Stimulated activated CD4-positive, alpha-beta T cell treated with anti-CD3 and anti-CD28 coated beads, Interleukin-4, amount 100 ng/mL, for 4 hours (primary cell): ENCODE measurements at places on chromosomes 2 and 18.

DNA sequence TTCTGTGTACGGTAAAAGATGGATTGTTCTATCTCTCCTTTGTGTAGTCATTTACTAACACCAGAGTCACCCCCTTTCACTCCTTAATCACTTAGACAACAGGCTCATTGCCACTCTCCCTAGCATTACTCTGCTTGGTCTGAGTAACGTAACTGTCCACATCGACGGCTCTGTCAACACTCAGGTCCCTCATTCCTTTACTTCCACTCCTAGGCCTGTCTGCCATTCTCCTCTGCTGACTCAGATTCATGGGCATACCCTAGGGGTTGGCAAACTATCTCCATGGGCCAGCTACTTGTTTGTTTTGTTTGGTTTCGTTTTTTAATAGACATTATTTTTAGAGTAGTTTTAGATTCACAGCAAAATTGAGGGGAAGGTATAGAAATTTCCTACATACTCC lies 243.9 kb downstream of the NR4A2 start:
- no peak for DNase-seq

DNA sequence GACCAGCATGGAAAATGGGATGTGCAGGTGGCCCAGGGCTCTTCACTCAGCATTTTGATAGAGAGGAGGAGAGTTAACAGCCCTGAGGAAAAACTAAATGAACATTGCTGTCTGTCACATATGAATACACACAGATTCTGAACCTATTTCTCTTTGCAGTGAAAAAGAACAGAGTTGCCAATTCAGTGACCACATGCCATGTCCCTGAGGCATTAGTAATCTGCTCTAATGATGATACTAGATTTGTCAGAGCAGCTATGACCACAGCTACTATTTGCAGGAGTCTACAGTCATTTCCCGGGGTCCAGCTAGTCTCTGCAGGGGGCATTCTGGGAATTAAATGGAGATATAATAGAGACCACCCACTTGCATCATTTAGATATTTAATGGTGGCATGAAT lies 267.6 kb downstream of the TMX3 start:
- no peak for DNase-seq

GRCh38 chr2:165886487-165887146 lies 67.0 kb downstream of the TTC21B start:
- DNase-seq: no peak

- DNase-seq: no peak
Observed at GRCh38 chr18:51943281-51943680, 396.7 kb upstream of the DCC start.

DNA sequence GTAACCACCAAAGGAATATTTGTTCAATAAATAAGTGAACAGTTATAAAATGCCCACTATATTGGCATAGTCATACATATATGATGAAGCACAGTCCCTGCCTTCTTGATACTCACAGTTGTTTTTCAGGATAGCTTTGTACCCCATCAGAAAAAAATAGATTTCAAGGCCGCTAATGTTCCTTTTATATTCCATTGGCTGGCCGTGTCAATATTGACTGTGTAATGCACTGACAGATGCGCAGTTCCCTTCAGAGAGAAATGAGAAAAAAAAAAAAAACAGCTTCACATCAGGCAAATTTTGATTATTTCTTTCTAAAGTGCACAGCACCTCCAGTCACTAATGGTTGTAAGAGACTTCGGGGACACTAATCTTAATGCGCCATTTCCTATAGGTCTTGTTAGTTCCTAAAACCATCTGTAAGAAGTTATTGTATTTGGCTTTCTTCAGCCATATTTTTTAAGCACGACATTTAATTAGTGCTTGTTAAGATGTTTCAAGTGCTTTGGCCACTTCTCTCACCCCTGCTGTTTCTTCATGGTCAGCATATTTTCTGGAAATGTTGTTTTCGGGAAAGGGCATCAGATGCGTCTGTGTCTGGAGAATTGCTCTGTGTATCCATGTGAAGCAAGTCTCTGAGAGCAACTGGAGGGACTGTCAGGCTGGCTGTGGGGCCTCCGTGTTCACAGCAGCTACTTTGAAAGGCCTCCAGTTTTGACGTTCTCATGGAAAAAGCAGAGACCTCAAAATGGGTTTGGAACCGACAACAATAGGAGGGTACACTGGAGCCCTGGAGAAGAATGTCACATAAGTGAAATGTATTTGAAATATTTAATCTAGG lies 378.3 kb downstream of the MTX2 start:
- DNase-seq: no peak

DNA sequence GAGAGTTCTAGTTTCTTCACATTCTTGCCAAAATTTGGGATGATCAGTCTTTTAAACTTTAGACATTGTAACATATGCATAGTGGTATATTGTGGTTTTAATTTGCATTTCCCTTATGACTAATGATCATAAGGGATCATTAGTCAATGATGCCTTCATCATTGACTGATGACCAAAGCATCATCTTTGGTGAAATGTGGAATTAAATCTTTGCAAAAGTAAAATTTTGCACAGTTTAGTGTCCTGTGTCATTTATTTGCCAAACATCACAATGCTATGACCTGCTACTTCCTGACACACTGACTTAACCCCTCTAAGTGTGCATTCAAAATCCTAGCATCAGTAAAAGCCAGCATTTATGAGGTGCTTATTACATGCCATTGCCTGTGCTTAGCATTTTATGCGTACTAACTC lies 58.9 kb upstream of the SLC1A4 start:
- no peak for DNase-seq

GRCh38 chr2:12661489-12661888 lies 55.2 kb upstream of the TRIB2 start:
- no peak for DNase-seq

GRCh38 chr2:179877601-179878364 lies 16.4 kb upstream of the ZNF385B start:
- no peak for DNase-seq

- DNase-seq: no peak
Observed at GRCh38 chr2:74020702-74021406, 36.1 kb downstream of the TET3 start.

DNA sequence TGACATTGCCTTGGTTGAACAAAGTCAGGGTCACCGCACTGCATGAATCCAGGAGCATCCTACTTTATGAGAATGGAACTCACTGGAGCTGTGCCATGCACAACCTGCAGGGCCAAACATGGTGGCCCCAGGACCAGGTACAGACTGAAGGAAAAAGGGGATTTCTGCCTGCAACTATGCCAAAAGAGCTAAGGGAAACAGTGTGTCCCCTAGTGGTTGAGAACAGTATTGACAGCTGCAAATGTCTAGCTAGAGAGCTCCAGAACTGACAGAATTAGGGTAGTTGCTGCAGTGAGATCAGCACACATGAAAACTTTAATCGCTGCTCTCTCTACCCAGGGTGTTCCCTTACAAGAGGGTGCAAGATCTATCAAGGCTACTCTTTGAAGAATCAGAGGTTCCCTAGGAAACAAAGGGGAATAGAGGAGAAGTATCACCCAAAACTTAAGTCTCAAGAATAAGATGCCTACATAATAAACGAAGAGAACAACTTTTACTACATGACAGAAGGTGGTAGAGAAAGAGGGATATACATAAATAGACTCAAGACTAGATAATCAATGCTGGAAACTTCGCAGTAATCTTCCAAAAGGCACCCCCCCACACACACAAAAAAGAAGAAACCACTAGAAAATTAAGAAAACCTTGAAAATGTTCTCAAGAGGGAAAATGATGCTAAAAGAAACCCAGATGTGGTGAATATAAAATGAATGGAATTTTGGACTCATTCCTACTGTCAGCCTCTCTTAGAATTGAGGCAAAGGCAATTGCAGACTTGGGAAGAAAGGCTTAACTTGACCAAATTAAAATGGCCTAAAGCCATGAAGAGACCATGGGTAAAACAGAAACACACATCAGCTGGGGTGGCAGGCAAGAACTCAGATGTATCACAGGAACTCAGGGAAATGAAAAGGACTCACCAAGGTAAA lies 43.6 kb upstream of the IHH start:
- DNase-seq: no peak

GRCh38 chr2:237411092-237411601 lies 2.8 kb downstream of the COL6A3 start:
- DNase-seq: no peak

DNA sequence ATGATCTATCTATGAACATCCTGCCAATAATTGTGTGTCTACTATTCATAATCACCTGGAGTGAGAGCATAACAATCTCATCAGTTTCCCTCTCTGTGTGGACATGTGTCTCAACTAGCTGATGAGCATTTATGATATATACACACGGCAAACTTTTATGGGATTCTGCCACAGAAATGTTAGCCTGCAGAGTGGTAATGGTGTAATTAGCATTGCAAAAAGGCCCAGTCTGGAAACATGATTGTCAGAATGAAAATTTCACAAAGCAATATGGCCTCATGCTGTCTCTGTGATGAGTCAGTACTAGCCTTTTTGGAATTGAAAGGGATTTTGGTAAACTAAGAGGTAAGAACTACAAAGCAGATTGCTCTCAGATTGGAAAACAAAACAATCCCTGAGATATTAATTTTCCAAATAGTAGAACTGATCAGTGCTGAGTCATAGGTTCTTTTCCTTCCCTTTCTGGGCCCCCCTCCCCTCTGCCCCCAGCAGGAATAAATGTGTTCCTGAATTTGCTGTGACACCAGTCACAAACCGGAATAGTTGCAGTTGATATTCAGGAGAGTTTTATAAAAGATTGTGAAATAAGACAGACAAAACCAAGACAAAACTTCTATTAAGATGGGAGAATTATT lies 189.2 kb downstream of the OSR1 start:
- DNase-seq: no peak

GRCh38 chr2:106058469-106059137 lies 135.5 kb downstream of the UXS1 start:
- no peak for DNase-seq

DNA sequence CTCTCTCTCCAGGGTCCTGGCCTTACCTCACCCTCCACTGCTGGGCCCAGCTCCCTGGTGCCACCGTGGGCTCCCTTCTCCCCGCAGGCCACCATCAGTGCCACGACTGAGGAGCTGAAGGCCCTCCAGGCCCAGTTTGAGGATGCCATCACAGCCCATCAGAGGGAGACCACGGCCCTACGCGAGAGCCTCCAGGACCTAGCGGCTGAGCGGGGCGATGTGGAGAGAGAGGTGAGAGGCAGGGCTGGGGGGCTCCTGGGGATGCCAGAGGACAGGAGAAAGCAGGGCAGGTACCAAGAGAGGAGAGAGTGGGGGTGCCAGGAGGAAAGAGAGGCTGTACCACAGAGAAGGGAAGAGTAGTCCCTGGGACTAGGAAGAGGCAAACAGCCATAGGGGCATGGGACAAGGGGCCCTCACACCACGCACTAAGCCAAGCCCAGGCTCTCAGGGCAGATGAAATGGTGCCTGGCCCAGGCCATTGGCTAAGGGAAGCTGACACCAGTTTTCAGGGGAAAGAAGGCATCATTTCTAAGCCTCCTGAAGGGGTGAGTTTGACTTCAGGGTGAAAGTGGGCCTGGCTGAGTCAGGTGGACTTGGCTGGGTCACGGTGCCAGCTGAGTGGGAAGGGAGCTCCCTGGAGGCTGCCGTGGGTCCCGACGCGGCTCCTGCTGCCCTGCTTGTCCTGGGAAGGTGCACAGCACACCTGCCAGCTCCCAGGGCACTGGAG lies 39.0 kb upstream of the SNED1 start:
- no peak for DNase-seq

DNA sequence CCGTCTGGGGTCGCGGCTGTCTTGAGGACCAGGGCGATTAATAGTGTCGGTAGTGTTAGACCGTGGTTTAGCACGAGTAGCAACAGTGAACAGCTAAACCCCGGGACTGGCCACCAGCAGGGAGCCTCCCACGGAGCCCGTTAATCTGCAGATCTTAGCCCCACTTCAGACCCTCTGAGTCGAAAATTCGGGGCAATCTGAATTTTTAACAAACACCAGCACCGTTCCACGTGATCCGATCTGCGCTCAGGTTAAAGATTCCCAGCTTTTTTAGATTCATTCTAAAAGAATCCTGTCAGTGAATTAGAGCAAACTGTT lies 479 bp upstream of the ATP5F1A start:
- no peak for DNase-seq

GRCh38 chr2:58045580-58046334 lies 849 bp upstream of the VRK2 start:
- no peak for DNase-seq

- no peak for DNase-seq
Observed at GRCh38 chr18:75070235-75070624, 138.7 kb downstream of the PTGR3 start.

DNA sequence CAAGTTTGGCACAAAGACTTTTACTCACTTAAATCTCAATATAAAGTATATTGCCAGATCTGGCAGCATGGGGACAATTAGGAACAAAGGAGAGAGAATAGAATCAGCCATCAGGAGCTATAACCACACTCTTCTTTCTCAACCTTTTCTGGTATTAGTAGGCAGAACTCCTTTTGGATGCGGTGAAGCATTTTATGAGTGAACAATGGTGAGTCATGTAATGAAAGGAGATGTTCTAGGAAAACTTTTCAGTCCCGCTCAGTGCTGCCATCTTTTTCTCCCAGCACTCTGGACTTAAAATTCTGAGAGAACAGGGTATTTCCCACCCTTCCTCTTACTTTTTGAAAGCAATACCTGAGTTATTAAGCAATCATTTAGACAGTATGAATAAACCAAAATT lies 32.2 kb downstream of the PLEKHA3 start:
- no peak for DNase-seq

DNA sequence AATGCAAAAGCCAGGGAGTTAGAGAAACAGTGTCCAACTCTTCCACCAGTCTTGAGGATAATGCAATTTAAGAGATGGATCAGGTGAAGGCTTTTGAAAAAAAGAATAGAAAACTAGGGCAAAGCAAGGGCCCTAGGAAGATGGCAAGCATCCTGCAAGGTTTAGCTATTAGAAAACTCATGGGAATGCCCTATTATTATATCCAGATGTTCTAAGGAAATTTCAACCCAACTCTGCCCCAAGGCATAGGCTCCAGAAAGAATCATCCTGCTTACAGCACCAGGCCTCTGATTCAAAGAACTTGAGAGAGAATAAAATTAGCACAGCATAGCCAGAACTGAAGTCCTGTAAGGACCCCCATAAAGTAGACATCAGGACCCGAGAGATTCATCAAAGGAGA lies 68.1 kb downstream of the EN1 start:
- DNase-seq: no peak

- no peak for DNase-seq
Observed at GRCh38 chr2:143936538-143936847, 583.4 kb downstream of the ZEB2 start.

GRCh38 chr2:162885281-162886070 lies 46.9 kb upstream of the KCNH7 start:
- no peak for DNase-seq

- no peak for DNase-seq
Observed at GRCh38 chr2:74872389-74872836, 38.5 kb downstream of the HK2 start.

DNA sequence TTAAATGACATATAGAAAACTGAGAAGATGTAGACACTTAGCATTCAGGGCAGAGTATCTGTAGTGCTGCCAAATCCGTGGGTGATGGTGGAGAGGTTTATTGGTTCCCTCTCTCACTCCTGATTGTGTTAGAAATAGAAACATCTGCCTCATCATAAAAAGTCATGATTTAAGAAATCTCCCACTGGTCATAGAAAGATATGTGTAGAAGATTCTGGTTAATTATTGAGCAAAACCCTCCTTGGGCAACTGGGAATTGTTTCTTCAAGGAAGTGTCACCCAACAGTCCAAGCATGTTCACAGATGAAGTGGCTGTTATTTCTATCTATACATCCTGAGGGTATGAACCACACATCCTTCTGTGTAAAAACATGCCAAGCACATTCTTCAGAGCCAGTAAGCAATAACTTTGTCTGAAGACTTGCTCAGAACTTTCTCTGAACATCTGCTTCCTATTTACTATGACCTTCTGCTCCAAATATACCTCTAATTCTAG lies 33.6 kb upstream of the CHRNA1 start:
- no peak for DNase-seq

- no peak for DNase-seq
Observed at GRCh38 chr2:165634855-165635254, 159.2 kb downstream of the GALNT3 start.
